ENCODE measurements at places on chromosomes 6 and 20.

DNA sequence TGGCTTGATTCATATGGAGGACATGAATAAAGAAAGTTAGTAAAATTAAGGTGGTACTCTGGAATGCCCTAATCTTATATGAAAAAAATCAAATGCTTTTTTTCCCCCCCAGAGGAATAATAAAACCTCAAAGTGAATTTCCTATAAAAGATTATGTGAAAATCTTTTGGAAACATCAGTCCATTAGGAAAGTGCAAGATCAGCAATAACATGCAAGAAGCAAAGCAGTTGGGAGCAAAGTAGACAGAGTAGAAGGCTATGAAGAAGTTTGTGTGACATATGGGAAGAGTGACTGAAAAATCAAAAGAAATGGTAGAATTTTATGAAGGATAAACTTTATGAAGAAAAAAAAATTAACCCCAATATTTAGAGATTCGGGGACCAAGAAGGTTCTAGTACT lies 998.0 kb upstream of the EPHA7 start:
- DNase-seq = no peak

GRCh38 chr6:128657181-128657580 lies 136.8 kb upstream of the PTPRK start:
- no peak for DNase-seq

DNA sequence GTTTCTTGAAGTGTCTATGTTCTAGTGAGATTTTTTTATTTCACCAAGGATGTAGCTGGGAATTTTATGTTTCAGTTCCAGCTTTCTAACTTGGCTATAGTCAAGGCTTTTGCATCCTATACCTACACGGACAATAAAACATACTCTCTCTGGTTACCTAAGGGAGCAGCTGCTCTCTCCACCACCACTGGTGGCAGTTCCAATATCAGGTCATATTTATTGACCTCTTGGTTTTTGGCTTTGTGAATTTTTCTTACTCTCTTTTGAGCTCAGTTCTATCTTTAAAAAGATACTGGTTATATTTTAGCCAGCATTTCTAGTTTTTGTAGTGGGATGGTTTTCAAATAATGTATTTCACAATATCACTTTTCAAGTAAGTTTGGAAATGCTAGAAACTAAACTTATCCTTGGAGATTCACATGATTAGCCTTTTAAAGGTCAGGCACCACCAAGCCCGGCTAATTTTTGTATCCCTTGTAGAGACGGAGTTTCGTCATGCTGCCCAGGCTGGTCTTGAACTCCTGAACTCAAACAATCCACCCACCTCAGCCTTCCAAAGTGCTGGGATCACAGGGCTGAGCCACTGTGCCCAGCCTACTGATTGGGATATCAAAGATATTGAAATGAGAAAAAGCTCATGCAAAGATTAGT lies 34.7 kb upstream of the HAO1 start:
- no peak for DNase-seq

GRCh38 chr20:44146272-44146671 lies 40.7 kb downstream of the JPH2 start:
- no peak for DNase-seq

GRCh38 chr20:38590676-38591473 lies 9.9 kb downstream of the ADIG start:
- DNase-seq = no peak

GRCh38 chr6:123967905-123968304 lies 164.2 kb downstream of the NKAIN2 start:
- DNase-seq = peak; percentile 82
